Cerebellar cortex (tissue), 1 donor: ENCODE measurements at places on chromosomes 3 and 15.

GRCh38 chr15:80730387-80730786, 35.3 kb downstream of the ABHD17C start:
- no peak for DNase-seq

GRCh38 chr3:55508335-55508734, 21.2 kb upstream of the WNT5A start:
- DNase-seq = no peak

DNA sequence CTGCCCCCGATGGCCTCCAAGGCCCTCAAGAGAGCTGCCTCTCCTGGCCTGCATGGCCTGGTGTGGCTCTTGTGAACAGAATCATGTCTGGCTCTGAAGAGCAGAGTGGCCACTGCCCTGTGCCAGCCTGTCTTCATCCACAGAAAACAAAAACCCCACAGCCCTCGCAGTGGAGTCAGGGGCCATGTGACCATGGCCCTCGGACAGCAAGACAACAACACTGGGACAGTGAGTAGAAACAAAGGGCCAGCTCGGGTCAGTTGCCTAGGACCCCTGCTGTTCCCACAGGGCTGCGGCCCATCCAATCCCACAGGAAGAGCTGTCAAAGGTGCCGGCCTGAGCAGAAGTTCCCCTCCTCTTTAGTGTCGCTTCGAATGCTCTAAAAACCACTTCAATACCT, 72.5 kb downstream of the UMPS start:
- DNase-seq = no peak

DNA sequence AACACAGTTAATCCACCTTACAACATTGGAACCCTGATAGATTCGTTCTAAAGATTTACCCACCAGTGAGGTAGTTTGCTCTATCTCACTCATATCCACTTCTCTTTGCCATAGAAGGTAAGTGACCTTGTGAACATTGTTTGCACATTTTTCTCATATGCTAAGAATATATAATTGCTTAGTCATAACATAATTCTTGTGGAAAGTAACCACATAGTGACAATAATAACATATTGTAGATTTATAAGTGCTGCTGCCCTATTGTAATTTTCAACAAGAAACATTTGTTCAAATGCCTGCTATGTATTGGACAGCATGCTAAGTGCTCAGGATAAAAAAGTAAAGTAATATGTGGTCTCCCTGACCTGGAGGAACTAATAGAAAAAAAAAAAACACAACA, 554.2 kb upstream of the KCNMB2 start:
- DNase-seq = no peak

- peak; percentile 42 for DNase-seq
These were observed 296.0 kb downstream of the MEX3B start for GRCh38 chr15:81749716-81750375.

DNA sequence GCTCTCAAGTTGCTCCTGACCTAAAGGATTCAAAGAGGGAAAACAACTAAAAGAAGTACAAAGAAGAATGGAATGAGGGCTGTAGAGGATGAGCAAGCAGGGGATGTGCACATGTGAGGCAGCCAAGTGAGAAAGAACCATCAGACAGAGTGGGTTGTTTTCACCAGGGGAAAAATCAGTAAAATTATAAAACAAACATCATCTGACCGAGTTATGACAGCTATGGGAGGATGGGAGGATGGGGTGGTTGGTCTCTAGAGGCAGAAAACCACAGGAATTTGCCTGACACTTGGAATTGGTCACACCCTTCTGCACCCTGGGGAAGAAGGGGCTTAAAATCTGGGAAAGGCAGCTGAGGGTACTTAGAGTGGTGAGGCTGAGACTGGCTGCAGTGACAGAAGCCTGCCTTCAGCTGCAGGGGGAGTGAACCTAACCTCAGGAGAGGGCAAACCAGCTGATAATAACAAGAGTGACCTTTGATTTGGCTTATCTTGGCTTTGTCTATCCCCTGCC, 10.1 kb downstream of the ARHGAP31 start:
- DNase-seq = no peak

- peak; percentile 12 for DNase-seq
These were observed 178.3 kb upstream of the C2CD4B start for GRCh38 chr15:62343397-62343796.

- DNase-seq = no peak
These were observed 292.8 kb downstream of the MEX3B start for GRCh38 chr15:81752974-81753373.
